Progenitor cell of endocrine pancreas (in vitro differentiated cells): ENCODE measurements at places on chromosomes 4 and X.

GRCh38 chrX:19627533-19627932, 112.2 kb upstream of the MAP3K15 start:
- DNase-seq: no peak

DNA sequence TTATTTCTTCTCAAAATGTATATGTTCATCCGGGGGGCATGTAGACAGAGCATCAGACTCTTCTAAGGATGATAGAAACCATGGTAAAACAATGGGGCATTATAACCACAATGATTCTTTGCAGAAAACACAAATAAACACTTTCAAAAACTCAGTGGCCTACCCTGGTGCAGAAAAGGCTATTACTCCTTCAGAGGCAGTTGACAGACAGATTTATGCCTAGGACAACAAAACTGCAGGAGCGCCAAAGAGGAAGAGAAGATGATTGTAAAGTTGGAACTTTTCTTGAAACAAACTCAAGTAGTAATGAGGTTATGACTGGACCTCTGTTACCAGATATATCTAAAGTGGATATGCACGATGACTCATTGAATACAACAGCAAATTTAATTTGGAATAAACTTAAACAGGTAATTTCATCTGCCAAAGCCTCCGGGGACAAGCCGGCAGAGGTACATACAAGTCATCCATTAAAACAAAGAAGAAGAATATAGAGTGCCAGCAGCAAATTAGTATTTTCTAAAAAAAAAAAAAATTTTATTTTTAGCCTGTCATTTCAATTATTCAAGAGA, 1068.4 kb upstream of the INTU start:
- no peak for DNase-seq

- DNase-seq: no peak
Measured at GRCh38 chr4:93748373-93749291, 79.9 kb upstream of the ATOH1 start.

DNA sequence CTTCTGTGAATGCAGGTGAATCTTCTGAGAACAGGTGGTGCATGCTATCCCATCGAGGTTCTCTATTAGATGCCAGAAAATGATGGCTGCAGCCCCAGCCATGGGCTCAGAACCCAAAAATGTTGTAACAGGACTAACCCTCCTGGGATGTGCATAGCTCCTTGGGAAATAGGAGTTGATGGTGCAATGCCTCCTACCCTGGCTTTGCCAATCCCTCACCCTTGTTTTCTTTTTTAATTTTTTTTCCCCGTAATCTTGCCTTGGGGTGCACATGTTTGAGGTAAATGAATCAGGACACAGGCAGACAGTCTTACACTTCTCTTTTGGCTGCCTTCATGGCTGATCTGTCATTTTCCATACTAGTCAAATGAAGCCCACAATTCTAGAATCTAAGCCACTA, 96.6 kb downstream of the KIT start:
- no peak for DNase-seq

- DNase-seq: no peak
Measured at GRCh38 chrX:100083211-100083610, 326.9 kb downstream of the PCDH19 start.

- DNase-seq: no peak
Measured at GRCh38 chr4:139643042-139643895, 22.4 kb upstream of the MGST2 start.

- no peak for DNase-seq
Measured at GRCh38 chr4:987624-988513, 1.0 kb downstream of the IDUA start.

DNA sequence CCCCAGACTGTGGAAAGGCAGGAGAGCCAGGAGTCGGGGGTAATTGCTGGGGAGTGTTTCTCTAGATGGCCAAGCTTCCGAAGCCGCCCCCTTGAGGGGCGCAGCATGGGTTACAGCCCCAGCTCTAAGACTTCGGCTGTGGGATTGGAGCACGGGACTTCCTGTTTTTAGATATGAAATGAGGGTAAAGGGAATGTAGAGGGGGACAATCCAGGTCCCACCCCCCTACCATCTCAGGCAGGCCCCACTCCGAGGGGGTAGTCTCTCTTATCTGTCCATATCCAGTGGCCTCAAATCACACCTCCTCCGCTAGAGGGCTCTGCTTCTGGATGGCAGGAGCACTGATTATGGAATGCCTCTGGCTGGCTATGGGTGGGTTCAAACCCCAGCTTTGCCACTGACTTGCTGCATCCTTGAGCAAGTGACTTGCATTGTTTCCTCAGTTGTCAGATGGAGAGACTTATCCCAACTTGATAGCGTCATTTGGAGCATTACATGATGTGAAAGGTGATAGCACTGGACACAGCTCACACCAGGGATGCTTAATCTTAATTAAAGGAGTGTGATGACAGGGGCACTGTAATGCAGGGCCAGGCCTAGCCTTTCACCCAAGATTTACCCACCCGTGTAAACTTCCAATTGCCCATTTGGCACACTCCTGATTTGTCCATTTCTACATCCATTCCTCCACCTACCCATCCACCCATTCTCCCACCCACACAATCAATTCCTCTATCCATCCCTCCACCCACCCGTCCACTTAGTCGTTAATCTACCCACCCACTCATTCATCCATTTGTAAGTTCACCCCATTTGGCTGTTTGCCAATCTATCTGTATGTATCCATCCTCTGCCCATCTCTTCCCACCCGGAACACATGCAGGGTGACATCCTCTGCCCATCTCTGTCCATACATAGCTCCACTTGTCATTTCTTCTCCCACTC, 848 bp upstream of the KCND1 start:
- DNase-seq: no peak

DNA sequence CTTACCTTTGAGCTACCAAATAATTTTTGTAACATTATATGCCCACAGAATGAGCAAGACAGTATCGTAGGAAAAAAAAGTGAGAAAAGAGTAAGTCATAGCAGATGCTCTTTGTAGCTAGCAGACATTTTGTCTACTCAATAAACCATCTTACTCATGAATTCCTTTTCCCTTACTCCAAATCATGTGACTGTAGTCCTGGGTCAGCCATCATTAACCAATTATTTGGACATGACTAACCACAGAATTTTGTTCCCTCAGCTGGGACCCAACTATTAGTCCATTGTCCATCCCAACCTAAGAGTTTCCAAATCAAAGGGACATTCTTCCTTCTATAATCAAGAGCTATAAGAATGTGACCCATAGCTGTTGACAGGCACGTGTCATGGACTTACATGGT, 11.4 kb downstream of the UBE2D3 start:
- no peak for DNase-seq

DNA sequence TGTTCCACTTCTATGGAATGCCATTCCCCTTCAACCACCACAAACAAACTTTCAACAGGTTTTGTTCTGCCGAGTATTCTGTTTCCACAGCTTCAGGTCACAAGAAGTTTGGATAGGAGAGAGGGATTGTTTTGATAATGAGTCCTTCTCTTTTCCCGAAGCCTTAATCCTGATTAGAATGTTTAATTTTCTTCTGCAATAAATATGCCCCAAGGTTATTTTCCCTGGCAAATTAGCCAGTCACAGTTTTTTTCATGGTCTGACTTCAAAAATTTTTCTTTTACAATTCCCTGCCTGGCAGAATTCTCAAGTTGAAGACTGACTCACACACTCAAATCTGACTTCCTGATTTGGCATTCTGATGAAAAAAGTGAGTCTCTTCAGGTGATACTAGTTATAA, 33.1 kb upstream of the EDNRA start:
- DNase-seq: no peak

DNA sequence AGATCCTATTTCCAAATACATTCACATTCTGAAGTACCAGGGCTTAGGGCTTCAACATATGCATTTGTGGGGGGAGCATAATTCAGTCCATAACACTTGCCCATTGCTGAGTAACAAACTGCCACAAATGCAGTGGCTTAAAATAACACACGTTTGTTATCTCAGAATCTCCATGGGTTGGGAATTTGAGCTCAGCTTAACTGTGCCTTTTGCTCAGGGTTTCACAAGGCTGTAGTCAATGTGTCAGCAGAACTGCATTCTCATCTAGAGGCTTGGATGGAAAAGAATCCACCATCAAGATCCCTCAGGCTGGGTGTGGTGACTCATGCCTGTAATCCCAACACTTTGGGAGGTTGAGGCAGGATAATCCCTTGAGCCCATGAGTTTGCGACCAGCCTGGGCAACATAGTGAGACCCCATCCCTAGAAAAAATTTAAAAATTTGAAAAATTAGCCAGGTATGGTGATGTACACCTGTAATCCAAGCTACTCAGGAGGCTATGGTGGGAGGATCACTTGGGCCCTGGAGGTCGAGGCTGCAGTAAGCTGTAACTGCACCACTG, 25.8 kb upstream of the TBL1X start:
- DNase-seq: no peak

GRCh38 chr4:119116925-119117900, 18.4 kb upstream of the MYOZ2 start:
- DNase-seq: no peak

DNA sequence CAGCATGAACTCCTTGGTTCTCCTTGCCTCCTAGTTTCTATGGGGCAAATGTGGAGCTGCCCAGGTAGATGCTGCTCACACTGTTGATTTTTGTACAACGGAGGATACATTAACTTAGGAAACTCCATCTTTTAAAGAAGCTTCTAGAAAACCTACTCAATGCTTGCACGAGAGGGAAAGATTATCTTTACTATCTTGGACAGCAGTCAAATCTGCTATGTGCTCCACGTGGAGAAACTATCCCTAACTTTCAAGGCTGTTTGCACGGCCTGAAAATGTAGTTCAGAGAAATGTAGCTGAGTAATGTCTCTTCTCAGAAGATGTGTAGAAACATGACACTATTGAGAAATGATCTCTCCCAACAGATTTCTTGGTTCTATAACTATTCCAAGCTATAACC, 1530.9 kb upstream of the PABPC4L start:
- no peak for DNase-seq

DNA sequence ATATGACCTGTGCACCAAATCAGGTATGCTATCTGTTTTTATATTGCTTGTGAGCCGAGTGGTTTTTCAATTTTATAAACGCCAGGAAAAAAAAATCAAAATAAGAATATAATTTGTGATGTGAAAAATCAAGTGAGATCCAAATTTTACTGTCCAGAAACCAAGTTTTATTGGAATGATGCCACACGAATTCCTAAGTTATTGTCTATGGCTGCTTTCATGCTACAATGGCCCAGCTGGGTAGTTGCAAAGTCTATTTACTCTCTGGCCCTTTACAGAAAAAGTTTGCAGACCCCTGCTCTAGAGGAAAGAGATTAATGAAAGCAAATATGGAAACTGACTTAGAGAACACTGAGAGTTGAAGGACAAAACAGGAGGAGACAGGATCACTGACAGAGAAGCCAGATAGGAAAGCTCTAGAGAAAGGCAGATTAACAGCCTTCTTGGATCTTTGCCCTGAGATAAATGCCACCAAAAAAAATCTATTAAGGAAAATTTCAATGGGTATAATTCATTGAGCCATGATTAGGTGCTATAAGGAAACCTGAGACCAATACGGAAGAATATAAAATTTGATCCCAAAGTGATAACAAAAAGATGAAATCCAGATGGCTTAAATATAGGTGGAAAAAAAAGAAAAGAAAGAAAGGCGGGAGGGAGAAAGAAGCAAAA, 29.8 kb downstream of the PRSS12 start:
- no peak for DNase-seq

DNA sequence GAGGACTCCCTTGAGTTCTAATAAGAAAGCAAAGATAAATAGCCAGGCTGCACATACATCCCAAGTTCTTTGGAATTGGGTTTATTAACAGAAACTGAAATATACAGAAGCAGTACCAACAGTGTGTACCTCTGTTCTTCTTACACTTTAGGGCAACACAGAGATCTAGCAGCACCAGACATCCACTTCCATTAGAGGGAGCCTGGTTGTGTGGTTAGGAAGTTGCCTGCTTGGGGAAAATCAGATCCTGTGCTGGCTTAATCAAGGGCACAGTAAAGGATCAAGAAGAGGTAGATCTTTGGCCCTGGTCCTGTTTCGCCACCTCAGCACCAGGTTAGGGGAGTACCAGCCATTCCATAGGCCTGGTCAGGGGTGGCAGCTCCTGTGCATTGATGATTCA, 231.1 kb upstream of the ARHGAP24 start:
- no peak for DNase-seq

DNA sequence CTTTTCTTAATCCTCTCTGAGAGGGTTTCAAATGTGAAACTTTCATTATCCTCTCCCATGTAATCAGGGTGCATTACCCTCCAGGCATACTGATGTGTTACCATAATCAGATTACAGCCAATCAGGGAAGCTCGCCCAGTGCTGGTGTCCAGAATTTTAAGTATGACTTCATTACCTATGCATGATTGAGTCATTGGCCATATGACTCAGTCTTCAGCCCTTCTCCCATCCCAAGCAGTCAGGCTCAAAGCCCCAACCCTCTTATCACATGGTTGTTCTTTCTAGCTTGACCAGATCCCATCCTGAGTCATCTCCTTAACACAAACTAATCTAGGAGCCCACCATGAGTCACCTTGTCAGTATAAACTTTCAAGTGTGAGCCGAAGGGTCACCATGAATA, 1668.1 kb upstream of the AGA start:
- no peak for DNase-seq
